ENCODE measurements at places on chromosomes 11 and 22. TPM values are rescaled to one million over a fixed set of nuclear protein-coding genes. Genes with fewer than 3 reads are reported as not detected.
A peak's percentile ranks its signal among the peaks of the same experiment; 100 is the strongest.

NNMT gene
- total RNA-seq = 240 TPM

GRCh38 chr11:27754035-27755017 is 54.1 kb upstream of the BDNF start:
- DNase-seq = no peak

GRCh38 chr11:69079661-69080256 is 31.0 kb downstream of the TPCN2 start:
- DNase-seq = no peak

PTPRJ gene
- total RNA-seq = 8.0 TPM

DNA sequence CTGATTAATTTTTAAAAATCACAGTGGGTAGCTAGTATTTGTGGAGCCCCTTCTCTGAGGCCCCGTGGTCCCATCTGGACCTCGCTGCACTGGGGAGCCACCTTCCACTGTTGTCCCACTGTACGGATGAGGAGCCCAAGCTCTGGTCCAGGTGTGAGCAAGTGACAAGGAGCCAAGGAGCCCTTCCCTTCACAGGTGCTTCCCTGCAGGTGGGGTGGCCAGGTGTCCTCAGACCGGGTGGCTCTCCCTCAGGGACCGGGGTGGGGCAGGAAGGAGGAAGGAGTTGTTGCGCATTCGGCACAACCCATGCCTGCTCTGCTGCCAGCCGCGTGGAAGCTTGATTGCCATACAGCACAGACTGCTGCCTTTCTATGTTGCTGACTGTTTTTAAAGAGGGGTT is 10.4 kb upstream of the SEPTIN5 start:
- DNase-seq = no peak

GRCh38 chr22:39013942-39014722 is at the start of gene APOBEC3C:
Gene APOBEC3C (plus strand): TSS chr22:39014257. CDS start chr22:39014363, 106 bp downstream.
- DNase-seq = peak; percentile 90

DNA sequence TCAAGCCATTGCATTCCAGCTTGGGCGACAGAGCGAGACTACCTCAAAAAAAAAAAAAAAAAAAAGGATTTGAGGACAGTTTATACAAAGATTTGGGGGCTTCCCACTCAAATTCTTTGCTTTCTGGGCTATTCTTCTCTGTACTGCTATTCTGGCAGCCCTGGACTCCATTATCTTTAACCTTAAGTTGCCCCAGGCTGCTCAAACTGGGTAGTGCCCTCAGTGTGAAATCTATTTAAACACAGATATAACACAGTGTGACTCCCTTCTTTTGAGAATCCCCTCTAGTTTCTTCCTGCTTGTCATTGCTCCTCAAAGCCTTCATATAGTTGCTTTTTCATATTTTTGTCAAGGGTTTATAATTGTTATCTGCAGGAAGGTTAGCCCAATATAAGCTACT is 49.5 kb upstream of the WEE1 start:
- DNase-seq = no peak

EXPH5 gene
- total RNA-seq = 2.8 TPM

- no peak for DNase-seq
These were observed 12.8 kb upstream of the FBXO3 start for GRCh38 chr11:33787076-33787475.

- no peak for DNase-seq
These were observed 23.7 kb downstream of the YWHAH start for GRCh38 chr22:31968022-31968421.

GRCh38 chr11:70467201-70468085 is 69.1 kb downstream of the CTTN start:
- peak; percentile 68 for DNase-seq

GRCh38 chr22:30314915-30315314 is 11.8 kb downstream of the TBC1D10A start:
- DNase-seq = no peak
